Fibroblast of upper back skin (primary cell): ENCODE measurements at places on chromosomes 3 and 15.

GRCh38 chr3:182092662-182093262 is 381.0 kb downstream of the SOX2 start:
- DNase-seq = no peak

DNA sequence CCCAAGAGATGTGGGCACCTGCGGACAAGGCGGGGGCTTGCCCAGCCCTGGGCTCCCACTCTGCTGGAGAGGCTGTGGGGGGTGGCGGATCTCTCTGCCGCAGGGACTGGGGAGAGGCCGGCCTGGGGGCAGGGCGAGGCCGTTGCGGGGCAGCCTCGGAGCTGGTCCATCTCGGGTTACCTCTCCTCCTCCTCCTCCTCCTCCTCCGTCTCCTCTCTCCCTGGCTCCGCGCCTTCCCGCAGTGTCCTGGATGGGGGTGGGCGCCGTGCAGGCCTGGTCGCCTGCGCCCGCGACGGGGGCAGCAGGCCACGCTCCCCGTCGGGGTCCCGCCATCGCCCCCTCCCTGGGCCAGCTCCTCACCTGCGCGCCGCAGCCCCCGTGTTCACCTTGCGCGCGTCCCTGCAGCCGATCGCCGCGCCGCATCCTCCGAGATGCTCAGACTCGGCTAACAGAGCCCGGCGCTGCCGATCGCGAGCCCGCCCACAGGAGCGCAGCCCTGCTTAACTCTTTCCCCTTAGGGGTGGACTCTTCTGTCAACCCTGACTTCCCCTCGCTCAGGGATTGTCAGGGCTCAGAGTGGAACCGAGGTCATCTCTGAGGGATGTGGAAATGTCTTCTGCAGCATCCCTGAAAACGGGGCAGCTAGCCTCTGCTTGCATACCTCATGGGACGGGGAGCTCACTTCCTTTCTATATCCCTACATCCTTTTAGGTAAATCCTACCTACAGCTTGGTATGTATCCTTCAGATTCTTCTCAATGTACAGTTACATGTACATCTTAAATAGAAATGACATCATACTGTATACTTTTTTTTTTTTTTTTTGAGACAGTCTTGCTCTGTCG is at the start of gene PRRT3:
Gene PRRT3 (minus strand): TSS at position 447 of the 844 bp plus-strand sequence. CDS start 2,293 bp downstream, outside the sequence.
- DNase-seq = peak; percentile 26

GRCh38 chr15:69880571-69881301 is 217.0 kb downstream of the TLE3 start:
- DNase-seq = no peak

- no peak for DNase-seq
Observed at GRCh38 chr15:25803541-25803940, 59.6 kb downstream of the ATP10A start.

DNA sequence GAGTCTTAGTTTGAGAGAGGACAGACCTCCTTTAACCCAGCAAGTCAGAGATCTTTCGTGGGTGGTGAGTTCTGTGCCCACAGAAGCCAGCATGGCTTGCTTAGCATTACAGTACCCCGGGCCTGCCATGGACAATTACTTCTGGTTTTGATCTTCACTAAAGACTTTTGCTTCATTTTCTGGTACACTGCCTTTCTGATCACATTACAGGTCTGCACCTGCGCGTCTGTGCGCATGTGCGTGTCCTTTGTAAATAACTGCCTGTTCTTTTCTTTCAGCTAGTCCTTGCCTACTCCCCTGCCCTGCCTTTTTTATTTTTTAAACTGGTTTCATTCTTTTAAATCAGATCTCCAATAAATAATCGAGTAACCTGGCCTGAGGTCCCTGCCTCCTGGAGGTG is 57.1 kb upstream of the CMTM8 start:
- DNase-seq = no peak

- no peak for DNase-seq
Observed at GRCh38 chr3:43288850-43289249, 2.5 kb downstream of the SNRK start.
